Right lobe of liver (tissue), 6 donors: ENCODE measurements at places on chromosomes 1 and 21. TPM values are rescaled to one million over a fixed set of nuclear protein-coding genes. Genes with fewer than 3 reads are reported as not detected.

GRCh38 chr1:210236840-210237409, 4.3 kb downstream of the SERTAD4 start:
- no peak for DNase-seq

The KCNQ4 gene
- total RNA-seq = 0.15 TPM

The GALE gene
- 45.1 TPM for total RNA-seq

DNA sequence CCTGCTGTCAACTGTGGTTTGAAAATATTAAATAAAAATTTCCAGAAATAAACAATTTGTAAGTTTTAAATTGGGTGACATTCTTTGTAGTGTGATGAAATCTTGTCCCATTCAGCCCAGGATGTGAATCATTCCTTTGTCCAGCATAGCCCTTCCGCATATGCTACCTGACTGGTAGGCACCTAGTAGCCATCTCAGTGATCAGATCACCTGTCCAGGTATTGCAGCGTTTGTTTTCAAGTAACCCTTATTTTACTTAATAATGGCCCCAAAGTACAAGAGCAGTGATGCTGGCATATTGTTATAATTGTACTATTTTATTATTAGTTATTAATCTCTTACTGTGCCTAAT, 351.6 kb upstream of the B3GALT2 start:
- DNase-seq = no peak

The GUCA2A gene
- total RNA-seq = not detected

DNA sequence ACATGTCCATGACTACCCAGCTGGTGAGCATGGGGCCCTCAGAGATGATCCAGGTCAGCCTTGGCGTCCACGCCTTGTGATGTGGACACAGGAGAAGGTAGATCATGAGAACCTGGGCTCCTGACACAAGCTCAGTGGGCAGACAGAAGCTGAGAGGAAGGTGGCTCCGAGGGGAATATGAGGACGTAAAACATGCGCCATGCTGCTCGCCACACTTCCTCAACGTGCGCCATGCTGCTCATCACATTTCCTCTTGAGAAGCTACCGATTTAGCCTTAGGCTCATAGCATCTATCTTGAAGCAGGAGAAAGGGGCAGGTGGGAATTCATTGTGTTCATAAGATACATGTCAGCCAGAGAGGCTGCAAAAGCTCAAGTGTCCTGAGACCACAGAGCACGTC, 176.9 kb downstream of the KAZN start:
- DNase-seq = no peak

- no peak for DNase-seq
Observed at GRCh38 chr1:205168291-205168690, 43.2 kb downstream of the DSTYK start.

DNA sequence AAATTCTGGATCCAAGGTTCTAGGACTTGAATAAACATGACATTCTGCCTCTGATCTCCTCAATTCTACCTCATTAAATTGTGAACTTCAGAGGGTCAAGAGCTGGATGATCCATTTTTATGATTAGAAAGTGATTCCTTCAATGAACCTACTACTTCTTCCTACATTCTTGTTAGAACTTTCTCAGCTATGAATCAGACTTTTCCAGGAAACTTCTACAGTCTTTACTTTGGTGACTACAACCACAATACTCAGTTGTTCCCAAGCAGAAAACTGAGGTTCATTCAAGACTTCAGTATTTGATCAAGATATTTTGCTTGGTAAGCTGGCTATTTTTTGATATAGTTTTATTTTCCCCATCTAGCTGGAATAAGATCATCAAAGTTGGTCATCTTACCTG, 51.4 kb downstream of the CDC7 start:
- no peak for DNase-seq

GRCh38 chr1:203046984-203047630, 20.8 kb downstream of the PPFIA4 start:
- DNase-seq = no peak

DNA sequence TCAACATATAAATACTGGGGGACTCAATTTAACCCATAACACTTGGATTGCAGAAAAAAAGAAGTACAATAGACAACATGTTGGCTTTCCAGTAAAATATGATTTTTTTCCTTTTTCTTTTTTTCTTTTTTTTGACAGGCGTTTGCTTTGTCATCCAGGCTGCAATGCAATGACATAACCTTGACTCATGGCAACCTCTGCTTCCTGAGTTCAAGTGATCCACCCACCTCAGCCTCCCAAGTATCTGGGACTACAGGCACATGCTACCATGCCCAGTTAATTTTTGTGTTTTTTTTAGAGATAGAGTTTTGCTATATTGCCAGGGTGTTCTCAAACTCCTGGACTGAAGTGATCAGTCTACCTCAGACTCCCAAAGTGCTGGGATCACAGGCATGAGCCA, 1512.0 kb upstream of the PRMT6 start:
- no peak for DNase-seq

- no peak for DNase-seq
Observed at GRCh38 chr1:164659621-164660411, 100.8 kb downstream of the PBX1 start.

The CFHR3 gene
- total RNA-seq = 462 TPM

The MAP3K21 gene
- total RNA-seq = 5.1 TPM

GRCh38 chr1:207835958-207836357, 75.0 kb downstream of the CD34 start:
- no peak for DNase-seq

DNA sequence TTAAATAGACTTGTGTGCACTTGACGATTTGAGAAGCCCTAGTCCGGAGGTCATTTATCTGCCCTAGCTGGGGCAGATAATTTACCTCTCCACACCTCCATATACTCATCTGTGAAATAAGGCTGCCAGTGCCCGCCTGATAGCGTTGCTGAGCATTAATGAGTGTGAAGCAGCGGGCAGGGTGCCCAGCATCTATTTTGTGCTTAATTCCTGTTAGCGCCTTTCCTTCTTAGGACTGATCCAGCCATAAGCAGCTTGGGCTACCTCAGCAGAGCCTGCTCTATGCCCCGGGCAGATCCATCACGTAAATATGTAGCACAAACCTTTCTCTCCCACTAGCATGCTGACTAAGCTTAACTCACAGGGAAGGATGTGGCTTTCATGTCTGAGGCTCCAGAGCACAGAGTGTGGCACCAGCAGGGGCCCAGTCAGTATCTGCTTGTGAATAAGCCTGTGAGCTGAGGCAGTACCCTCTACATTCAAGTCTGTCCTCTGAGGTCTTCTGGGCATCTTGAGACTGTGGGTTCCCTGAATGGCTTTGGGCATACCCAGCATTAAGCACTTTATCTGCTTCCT, 21.5 kb upstream of the RNF187 start:
- no peak for DNase-seq

The CNKSR1 gene
- total RNA-seq = 0.72 TPM

The CHRM3 gene
- under 0.01 TPM for total RNA-seq

DNA sequence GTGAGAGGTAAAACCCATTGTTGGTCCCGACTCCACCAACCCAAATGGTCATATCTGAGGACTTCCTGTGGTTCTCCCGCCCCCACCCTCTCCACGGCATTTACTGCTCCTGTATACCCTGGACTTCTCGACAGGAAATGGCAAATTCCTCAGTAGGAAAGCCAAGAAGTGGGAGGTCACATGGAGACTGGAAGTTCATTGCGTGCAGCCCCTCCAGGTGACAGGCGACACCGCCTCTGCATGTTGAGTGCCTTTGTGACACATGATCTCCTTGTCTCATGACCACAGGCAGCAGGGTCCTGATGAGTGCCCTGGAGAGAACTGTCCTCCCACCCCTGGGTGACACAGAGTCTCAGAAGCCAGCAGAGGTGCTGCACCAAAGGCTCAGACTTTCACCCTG, 24.2 kb downstream of the ERG start:
- no peak for DNase-seq

The HMGN1 gene
- total RNA-seq = 41.9 TPM

- no peak for DNase-seq
Observed at GRCh38 chr1:15886611-15887167, 39.2 kb downstream of the SPEN start.

The LCE2C gene
- total RNA-seq = not detected

GRCh38 chr1:21396516-21396915, 43.4 kb upstream of the NBPF3 start:
- no peak for DNase-seq

GRCh38 chr1:62103846-62104245, 90.8 kb upstream of the L1TD1 start:
- DNase-seq = no peak

The PRDM16 gene
- 0.09 TPM for total RNA-seq

The HRNR gene
- total RNA-seq = not detected

The EPHA10 gene
- total RNA-seq = not detected

DNA sequence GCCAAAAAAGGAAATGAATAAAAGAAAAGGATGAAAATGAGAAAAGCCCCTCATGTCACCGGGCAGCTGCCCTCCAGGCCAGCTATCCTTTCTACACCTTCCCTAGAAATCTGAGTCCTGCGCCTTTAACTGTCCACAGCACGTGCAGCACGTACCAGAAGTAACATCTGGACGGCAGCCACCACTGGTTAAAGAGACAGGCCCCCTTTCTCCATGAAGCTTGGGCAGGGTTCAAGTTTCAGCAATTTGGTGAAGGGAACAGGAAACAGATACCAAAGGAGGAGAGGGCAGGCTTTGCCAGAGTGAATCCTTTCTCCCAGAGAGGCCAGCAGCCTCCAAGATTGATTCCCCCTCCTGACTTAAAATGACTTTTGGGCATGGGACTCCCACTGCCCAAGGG, 3.6 kb upstream of the KIAA2013 start:
- DNase-seq = peak; percentile 76

DNA sequence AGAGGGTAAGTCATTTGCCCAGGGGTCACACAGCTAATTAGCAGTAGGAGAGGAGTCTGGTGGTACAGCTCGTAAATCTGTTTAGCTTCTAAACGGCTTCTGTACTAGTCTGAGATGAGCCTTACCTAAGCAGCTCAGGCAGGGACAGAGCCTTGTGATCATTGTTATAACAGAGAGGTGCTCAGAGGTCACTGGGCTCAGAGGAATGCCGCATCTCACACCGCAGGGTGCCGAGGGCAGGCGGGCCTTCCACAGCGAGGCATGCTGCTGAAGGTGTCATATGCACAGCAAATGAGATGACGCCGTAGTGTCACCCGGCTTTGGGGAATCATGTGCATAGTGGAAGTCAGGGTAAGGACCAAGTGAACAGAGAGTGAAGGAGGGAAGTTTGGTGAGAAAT, 305.2 kb upstream of the FMN2 start:
- no peak for DNase-seq

DNA sequence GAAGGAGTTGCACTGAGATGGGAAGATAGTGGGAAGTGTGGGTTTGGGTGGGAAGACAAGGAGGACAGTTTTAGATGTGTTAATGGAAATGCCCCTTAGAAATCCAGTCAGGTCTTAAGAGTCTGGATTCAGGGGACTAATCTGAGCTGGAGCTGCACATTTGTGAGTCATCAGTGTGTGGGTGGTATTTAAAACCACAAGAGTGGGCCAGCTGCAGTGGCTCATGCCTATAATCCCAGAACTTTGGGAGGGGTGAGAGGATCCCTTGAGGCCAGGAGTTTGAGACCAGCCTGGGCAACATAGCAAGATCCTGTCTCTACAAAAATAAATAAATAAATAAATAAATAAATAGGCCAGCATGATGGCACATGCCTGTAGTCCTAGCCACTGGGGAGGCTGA, 40.9 kb upstream of the SLC6A9 start:
- no peak for DNase-seq

DNA sequence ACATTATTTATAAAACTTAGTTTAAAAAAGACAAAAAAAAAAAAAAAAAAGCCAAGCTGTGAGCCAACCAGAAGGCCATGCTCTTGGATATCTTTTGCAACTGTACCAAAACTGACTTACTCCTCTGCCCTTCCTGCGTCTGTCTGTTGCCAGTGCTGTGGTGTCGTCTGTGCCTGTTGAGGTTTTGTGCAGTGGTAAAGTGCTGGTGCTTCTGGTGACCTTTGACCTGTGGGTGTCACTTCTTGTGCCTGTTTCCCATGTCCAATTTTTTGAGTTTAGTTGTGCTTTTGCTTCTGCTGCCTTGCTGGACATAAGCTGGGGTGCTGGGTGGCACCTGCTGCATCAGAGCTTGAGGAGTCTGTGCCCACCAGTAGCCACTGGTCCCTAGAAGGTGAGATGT, 41.4 kb downstream of the RNF187 start:
- DNase-seq = no peak
